Stomach (tissue), 19 donors: ENCODE measurements at places on chromosomes 1 and 21. TPM values are rescaled to one million over a fixed set of nuclear protein-coding genes. Genes with fewer than 3 reads are reported as not detected.

GRCh38 chr1:119682141-119682540 lies 29.6 kb upstream of the PHGDH start:
- H3K27ac ChIP-seq: no peak overlapping the region
- no peak overlapping the region for H3K4me3 ChIP-seq
- no peaks in the 10 kb centered on the region for H3K4me1 ChIP-seq
- H3K27me3 ChIP-seq: no peaks in the 10 kb centered on the region
- DNase-seq: no peak

DNA sequence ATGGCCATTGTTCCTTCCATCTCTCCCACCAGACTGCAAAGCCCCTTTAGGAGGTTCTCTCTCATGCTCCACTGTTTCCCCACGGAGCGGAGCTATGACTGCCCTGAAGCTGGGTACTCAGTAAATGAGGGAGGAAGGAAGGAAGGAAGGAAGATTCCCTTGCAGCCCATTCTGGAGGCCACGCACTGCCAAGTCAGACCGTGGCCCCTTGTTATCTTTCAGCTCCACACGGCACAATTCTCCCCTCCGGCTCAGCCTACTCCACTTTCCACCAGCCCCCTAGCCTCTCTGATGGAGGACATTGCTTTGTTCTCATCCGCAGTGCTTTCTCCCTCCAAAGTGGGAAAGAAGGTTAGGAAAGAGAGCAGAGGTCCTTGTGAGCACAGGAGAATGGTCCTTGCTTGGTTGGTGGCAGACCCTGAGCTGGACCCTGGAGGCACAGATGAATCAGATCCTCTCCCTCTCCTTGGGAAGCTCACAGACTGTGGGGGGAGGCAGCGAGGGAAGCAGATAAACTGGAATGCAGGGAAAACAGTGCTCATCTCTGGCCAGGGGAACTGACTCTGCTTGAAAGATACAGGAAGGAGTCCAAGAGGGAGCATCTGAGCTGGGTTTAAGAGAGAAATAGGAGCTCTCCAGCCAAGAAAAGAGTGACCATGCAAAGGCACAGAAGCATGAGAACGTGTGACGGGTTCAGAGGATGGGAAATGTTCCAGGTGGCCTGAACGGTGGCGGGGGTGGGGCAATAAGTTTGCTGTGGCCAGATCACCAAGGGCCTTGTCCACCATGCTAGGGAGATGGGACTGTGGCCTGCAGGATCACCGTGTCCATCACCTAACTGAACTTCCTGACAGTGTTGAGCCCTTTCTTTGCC lies 52.6 kb downstream of the GLIS1 start:
- H3K4me1 ChIP-seq: no peaks in the 10 kb centered on the region
- H3K27ac ChIP-seq: no peak overlapping the region
- H3K4me3 ChIP-seq: no peak overlapping the region
- DNase-seq: no peak
- peaks cover 26% of the 10 kb centered on the region for H3K27me3 ChIP-seq

DNA sequence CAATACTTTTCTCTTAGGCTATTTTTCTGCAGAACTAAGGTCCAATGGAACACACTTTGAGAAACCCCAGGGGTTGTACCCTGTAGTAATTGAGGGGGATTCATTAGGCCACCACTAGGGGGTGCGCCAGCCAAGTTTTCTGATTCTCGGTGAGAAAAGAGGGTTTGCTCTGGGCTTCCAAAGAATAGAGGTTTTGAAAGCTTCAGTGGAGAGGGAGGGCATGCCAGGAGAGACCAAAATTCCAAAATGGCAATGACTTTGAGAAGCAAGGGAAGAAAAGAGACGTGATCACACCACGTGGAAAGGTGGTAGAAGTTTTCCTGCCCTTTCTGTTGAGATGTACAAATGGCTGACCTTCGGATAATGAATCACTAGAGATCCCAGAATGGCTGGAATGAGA lies 323.3 kb downstream of the RPS6KC1 start:
- no peak overlapping the region for H3K27ac ChIP-seq
- no peaks in the 10 kb centered on the region for H3K36me3 ChIP-seq
- peak; percentile 54 for DNase-seq
- no peaks in the 10 kb centered on the region for H3K4me1 ChIP-seq
- no peak overlapping the region for H3K4me3 ChIP-seq
- no peaks in the 10 kb centered on the region for H3K27me3 ChIP-seq

DNA sequence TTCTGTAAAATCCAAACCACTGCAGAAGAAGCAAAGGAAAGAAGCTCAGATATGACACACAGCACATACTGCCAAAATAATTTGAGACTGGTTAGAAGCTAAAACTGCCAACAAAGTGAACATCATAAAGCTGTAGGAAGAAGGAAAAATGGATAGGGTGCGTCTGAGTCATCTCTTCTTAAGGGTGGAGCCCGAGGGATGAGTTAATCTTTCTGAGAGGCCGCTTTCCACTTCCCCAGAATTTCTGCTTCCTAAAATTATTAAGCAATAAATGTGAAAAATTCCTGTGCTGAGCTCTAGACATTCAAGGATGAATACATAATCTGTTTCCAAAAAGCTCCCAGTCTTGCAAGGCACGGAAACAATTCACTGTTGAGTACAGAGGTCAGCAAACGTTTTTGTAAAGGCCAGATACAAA lies 20.1 kb downstream of the PPT1 start:
- peaks cover 15% of the 10 kb centered on the region for H3K36me3 ChIP-seq
- H3K27ac ChIP-seq: peak overlapping the region; percentile 54
- DNase-seq: peak; percentile 9
- H3K27me3 ChIP-seq: no peaks in the 10 kb centered on the region
- no peak overlapping the region for H3K4me3 ChIP-seq

GRCh38 chr1:153357076-153357852 lies 390 bp upstream of the S100A9 start:
- no peaks in the 10 kb centered on the region for H3K27me3 ChIP-seq
- H3K4me3 ChIP-seq: no peak overlapping the region
- H3K4me1 ChIP-seq: no peaks in the 10 kb centered on the region
- DNase-seq: peak; percentile 27

GRCh38 chr1:148289647-148290046 lies 137.6 kb upstream of the NBPF11 start:
- no peaks in the 10 kb centered on the region for H3K36me3 ChIP-seq
- DNase-seq: no peak
- H3K4me1 ChIP-seq: no peaks in the 10 kb centered on the region
- no peak overlapping the region for H3K27ac ChIP-seq
- H3K4me3 ChIP-seq: no peak overlapping the region

DNA sequence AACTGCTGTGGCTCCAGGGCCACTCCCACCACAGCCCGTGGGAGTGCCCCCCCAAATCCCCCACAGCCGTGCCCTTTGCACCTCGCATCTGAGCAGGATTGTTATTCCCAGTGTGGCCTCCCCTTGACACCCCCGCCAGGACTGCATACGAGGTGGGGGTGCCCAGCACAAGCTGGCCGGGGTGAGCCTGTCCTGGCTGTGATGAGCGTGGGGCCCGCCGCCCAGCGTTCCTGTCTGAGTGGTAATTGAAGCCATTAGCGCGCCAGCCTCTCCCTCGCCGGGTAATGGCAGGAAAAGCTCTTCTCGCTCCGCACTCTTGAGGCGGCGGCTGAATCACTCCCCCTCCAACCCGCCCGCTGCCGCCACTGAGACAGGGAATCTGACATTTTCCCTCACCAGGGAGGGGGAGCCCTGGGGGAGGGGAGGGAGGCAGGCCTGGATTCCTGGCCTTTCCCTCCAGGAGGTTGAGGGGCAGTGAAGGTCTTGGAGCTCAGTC lies 27.7 kb downstream of the PTPRF start:
- no peaks in the 10 kb centered on the region for H3K36me3 ChIP-seq
- DNase-seq: peak; percentile 89
- peaks cover 42% of the 10 kb centered on the region for H3K4me1 ChIP-seq
- H3K27me3 ChIP-seq: no peaks in the 10 kb centered on the region

DNA sequence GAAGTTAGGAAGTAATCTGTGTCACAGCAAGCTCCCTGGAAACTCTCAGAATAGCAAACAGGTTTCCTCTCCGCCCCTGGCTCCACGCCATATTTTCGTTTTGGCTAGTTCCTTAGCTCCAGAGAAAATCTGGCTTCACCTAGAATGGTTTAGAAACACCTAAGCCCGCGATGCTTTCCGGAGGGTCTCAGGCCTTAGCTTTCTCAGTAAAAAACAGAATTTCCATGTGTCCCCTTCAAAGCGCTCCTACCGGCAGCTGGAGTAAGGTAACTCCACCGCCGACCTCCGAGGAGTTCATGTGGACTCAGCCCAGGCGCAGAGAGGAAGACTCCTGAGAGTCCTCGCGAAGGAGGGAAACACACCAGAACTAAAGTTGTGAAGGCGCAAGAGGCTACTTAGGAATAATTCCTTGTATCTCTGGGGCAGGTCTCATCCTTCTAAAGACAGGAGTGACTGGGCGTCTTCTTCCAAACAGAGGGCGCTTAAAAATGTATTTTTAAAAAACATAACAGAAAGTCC lies 406 bp downstream of the KIAA0040 start:
- H3K36me3 ChIP-seq: no peaks in the 10 kb centered on the region
- H3K27ac ChIP-seq: peak overlapping the region; percentile 95
- H3K27me3 ChIP-seq: no peaks in the 10 kb centered on the region
- H3K4me1 ChIP-seq: peaks cover 41% of the 10 kb centered on the region
- DNase-seq: peak; percentile 85

DNA sequence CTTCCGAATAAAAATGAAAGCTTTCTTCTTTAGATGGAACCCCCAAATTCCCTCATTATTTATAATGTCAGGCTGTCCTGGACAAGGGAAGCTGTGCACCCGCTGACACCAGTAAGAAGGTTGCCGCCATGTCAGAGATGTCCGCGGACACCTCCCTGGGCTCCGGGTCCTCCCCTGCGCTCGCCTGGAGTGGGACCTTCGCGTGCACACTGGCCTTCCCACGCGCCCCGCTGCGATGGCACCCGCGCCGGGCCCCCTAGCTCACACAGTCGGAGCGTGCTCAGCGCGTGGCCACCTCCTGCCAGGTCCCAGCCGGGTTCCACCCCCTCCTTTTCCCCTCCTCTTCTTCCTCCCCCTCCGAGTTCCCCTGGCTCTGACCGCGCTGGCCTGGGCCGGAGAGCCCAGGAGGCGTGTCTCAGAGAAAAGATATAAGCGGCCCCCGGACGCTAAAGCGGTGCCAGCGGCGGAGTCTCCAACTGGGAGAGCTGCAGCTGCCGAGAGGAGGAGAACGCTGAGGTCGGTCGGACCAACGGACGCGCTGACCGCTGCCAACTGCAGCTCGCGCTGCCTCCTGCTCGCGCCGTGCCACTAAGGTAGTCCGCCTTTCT lies at the start of gene G0S2:
Gene G0S2 (plus strand): TSS at position 456 of the 608 bp plus-strand sequence. CDS start 273 bp downstream, outside the sequence.
- H3K36me3 ChIP-seq: no peaks in the 10 kb centered on the region
- H3K4me3 ChIP-seq: peak within 1 kb of the TSS; percentile 74
- H3K27me3 ChIP-seq: no peaks in the 10 kb centered on the region
- H3K27ac ChIP-seq: peak within 1 kb of the TSS; percentile 76
- peaks cover 22% of the 10 kb centered on the region for H3K4me1 ChIP-seq

- DNase-seq: peak; percentile 72
- H3K27ac ChIP-seq: no peak overlapping the region
- H3K27me3 ChIP-seq: no peaks in the 10 kb centered on the region
- no peak overlapping the region for H3K4me3 ChIP-seq
- peaks cover 44% of the 10 kb centered on the region for H3K4me1 ChIP-seq
Observed at GRCh38 chr1:228986093-228986904, 251.0 kb downstream of the RHOU start.

DNA sequence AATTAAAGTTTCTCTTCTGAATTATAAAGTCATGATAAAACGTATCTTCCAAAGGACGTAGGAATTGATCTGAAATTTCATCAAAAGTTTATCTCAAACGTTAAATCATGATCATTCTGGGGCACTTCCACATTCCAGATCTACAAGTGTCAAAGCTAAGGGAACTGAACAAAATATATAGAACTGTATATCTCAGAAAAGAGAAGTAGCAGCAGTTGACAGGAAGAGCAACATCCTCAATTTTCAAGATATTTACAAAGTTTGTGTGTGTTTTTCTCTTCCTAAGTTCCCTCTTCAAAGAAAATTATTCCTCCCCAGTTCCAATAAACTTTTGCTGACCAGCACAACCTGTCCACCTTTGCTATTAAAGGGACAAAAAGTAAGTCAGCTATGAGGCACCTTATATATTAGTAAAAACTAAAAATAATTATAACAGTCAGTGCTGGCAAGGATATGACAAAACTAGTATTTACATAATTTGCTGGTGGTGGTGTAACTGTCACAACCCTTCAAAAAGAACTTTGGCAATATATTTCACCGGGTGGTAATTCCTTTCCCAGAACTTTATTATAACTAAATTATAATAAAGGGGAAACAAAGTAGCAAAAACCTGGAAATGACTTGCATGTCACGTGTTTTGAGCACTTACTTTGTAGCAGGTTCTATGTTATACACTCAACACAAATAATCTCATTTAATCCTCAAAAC lies 38.5 kb upstream of the EYA3 start:
- H3K36me3 ChIP-seq: no peaks in the 10 kb centered on the region
- no peak for DNase-seq
- H3K4me1 ChIP-seq: no peaks in the 10 kb centered on the region
- no peak overlapping the region for H3K4me3 ChIP-seq
- H3K27ac ChIP-seq: no peak overlapping the region

GRCh38 chr1:3640121-3640837 lies 9.6 kb downstream of the WRAP73 start:
- no peak overlapping the region for H3K4me3 ChIP-seq
- H3K27me3 ChIP-seq: no peaks in the 10 kb centered on the region
- DNase-seq: no peak
- H3K36me3 ChIP-seq: peaks cover 20% of the 10 kb centered on the region
- no peaks in the 10 kb centered on the region for H3K4me1 ChIP-seq
- H3K27ac ChIP-seq: no peak overlapping the region

DNA sequence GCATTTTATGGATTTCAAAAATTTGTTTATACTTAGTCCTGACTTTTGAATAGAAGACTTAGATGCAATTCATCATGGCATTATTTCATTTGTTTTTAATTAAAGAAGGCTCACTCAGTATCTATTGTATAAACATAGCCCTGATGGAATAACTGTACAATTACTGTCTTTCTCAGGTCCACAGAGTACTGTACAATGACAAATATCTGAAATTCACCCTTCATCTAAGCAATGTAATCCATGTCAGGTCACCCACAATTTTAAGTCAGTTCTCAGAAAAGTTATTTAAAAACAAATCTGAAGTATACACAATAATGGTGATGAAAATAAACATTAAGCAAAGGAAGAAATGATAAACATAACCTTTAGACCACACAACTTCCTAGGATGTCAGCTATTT lies 311.9 kb downstream of the GRIK1 start:
- no peaks in the 10 kb centered on the region for H3K27me3 ChIP-seq
- H3K4me1 ChIP-seq: no peaks in the 10 kb centered on the region
- no peak overlapping the region for H3K27ac ChIP-seq
- DNase-seq: no peak

The GBP4 gene
- 1.8 TPM for total RNA-seq

The LAMC1 gene
- 208 TPM for total RNA-seq

The PADI1 gene
- total RNA-seq: 0.37 TPM

The NCMAP gene
- 3.9 TPM for total RNA-seq

The AURKAIP1 gene
- total RNA-seq: 97.4 TPM
